ENCODE measurements at places on chromosomes 5 and 9.

- DNase-seq = no peak
Observed at GRCh38 chr9:72751541-72751940, 201.3 kb downstream of the ALDH1A1 start.

GRCh38 chr9:129696944-129697655 is 31.7 kb downstream of the PRRX2 start:
- peak; percentile 22 for DNase-seq

DNA sequence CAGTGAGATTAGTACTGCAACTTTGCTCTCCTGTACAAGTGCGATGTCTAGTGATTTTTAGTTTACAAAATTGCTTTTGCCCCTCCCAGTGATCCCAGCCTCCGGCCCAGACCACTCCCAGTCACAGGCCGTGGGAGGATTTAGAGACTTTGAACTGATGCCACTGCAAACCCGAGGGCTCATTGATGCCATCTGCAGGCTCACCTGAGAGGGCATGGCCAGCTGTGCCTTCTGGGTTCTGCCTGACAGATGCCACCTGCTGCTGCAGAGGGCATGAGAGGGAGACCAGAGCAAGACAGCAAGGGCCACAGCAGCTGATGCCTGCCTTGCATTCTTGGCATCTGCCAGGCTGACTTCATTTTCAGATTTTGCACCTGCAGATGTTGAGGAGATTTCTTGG is 593.8 kb downstream of the CDK5RAP2 start:
- no peak for DNase-seq

DNA sequence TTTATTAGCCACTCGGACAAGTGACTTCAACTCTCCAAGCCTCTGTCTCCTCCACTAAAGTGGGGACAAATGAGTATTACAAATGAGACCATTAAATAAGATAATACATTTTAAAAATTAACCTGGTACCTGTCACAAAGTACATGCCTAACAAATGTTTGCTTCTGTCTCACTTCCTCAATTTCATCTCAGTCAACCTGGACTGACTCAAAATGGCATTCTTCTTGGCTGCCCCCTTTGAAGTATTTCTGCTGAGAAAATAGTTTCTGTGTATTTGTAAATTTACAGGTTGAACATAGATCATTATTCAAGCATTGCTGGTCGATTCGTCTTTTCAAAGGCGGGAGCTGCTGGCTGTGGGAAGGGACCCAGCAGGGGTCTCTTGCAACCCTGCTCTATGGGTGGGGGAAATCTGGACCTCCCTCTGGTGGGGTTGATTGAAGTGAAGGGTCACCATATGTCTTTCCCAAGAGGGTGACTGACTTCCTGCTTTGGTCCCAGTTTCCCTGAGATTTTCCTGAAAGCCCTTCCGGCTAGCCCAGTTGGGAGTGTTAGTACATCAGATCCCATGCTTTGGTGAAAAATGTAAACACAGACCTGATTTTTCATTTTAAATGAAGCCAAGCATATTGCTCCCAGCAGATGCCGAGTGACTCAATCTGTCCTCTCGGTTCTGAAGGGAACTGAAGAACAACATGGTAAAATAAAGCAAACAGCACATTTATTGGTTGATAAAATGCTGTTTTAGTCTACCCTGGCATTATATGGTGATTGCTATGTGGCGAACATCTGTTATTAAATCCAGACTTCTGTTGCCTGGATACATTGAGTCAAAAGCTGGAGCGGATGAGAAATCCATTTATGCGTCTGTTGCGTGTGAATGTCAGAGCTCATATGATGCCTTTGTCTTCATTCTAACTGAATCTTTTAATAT is 73.0 kb downstream of the KCNIP1 start:
- no peak for DNase-seq

GRCh38 chr9:135663857-135664256 is 748 bp downstream of the LCN9 start:
- no peak for DNase-seq

GRCh38 chr5:106415541-106415940 is 1255.2 kb downstream of the EFNA5 start:
- no peak for DNase-seq

DNA sequence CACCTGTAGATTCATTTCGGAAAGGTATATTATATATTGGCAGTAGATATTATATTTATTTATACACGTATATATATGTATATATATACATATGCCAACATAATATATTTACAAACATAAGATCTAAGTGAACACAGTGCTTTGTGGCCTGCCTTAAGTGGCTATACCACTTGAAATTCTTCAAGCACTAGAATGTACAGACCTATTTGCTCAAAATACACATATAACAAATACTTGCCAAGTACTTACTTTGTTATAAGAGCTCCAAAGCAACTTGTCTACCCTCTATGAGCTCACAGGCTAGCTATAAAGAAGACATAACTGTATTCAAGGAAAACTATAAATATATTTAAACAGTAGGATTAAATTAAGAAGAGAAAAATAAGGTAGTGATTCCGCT is 33.6 kb upstream of the SLC36A1 start:
- DNase-seq = no peak

DNA sequence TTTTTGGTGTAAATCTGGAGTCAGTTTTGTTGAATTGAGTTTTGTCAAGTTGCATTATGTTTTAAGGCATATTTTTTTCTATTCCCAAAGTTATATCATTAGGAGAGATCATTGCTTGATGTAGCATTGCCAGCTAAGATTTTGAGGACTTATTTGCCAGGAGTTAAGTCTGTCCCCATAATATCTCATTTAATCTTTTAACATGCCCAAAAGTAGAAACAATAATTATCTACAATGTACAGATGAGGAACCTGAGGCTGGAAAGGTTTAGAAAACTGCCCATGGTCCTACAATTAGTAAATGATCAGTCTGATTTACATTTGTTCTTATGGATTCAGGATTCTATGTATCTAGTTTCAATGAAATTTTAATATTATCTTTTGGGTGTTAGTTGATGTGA is 4.7 kb downstream of the NIPBL start:
- no peak for DNase-seq

DNA sequence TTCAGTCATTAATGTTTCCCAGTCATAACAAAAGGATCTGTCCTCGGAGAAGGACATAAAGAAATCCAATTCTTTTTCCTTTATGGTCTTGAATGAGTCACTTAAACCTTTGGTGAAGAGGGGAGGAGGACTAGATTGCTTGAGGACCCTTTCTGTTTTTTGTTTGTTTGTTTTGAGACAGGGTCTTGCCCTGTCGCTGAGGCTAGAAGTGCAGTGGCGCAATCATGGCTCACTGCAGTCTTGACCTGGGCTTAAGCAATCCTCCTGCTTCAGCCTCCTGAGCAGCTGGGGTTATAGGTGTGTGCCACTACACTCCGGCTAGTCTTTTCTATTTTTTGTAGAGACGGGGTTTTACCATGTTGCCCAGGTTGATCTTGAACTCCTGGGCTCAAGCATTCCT is 12.3 kb downstream of the TIGD6 start:
- DNase-seq = no peak

DNA sequence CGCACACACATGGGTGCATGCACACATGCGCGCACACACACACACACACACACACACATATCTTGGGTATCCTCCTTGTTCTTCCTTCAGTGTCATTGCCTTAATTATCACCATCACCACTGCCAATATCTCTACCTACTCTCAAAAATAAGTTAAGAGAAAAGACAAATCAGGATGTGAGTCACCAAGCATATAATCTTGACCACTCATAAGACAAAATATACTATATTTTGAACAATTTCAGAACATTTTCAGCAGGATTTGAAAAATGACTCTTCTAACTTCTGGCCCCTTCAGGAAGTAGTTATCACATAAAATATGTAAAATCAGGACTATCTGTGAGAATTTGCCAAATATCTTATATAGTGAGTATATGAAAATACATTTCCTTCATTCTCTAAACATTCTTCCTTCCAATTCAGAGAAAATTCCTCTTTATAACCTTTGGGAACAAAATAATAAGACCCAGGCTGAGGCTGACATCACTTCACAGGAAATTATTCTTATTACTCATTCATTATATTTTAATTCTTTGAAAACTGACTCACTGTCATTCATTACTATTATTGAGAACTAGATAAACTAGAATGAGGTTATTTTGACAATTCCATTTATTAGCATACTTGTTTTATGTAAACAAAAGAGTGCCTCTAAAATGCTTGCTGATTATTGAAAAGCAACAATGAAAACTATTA is 772.0 kb upstream of the ACO1 start:
- DNase-seq = no peak

All from stimulated activated CD4-positive, alpha-beta T cell treated with anti-CD3 and anti-CD28 coated beads, Interleukin-2, amount 100 ng/mL, for 24 hours (primary cell).